ENCODE measurements at places on chromosomes 11 and 22. TPM values are rescaled to one million over a fixed set of nuclear protein-coding genes. Genes with fewer than 3 reads are reported as not detected.

The MS4A7 gene
- 19.3 TPM for total RNA-seq

- DNase-seq = no peak
Measured at GRCh38 chr22:36982136-36982535, 37.1 kb downstream of the TST start.

- no peak for DNase-seq
Measured at GRCh38 chr11:45385844-45386243, 99.7 kb upstream of the SYT13 start.

GRCh38 chr11:78742430-78742829 is 167.8 kb upstream of the NARS2 start:
- no peak for DNase-seq
